ENCODE measurements at places on chromosomes 3 and 15. TPM values are rescaled to one million over a fixed set of nuclear protein-coding genes. Genes with fewer than 3 reads are reported as not detected.

The APEH gene
- 165 TPM for total RNA-seq

DNA sequence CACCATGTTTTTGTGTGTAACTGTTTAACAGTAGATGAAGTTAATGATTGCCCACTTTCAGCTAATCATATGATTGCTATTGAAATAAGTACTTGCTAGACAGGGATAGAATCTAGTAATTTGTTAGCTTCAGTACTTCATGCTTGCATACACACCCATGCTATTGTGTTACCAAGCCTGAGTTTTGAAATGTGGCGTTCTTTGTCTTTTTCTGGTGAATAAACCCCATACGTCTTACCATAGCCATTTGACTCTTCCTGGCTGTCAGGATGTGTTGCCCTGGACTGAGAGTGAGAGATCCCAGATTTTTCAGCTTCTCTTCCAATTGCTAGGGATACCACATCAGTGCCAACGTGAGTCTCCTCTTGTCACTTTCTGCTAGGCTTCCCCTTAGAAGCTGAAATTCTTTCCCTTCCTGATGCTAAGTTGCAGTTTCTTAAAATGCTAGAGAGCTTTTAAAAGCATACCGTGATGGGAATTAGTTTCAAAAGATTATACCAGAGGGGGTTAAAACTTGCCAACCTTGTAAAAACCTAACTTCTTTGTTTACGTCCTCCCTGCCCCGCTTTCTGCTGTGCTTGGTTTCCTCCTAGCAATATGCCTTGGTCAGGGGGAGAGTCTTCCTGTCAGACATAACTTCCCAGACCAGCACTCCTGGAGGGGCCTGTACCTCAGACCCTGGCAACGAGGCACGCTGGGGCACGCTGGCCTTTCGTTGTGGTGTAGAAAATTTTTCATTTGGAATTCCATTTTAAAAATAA is 62.9 kb upstream of the ULK4 start:
- H3K27me3 ChIP-seq = no peaks in the 10 kb centered on the region
- H3K4me3 ChIP-seq = no peak overlapping the region
- H3K27ac ChIP-seq = no peak overlapping the region

The EFCAB12 gene
- total RNA-seq = 1.4 TPM

The OXTR gene
- total RNA-seq = 0.42 TPM

The SAMD7 gene
- total RNA-seq = not detected

DNA sequence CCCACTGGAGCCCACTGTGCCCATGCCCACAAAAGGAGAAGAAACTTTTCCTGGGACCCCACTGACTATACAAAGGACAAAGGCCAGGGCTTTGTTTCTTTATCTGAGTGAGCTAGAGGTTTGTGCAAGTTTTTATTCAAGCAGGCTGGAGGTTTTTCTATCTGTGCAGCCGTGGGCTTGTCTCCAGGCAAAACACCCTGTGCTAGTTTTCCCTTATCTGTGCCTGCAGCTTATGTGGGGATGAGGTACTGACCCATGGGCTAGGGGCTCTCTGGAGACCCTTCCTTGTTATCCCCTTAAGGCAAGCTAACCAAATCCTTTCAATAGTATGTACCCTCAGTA is 545.5 kb downstream of the ZPLD1 start:
- no peak overlapping the region for H3K4me3 ChIP-seq
- DNase-seq = no peak
- no peaks in the 10 kb centered on the region for H3K4me1 ChIP-seq
- no peak overlapping the region for H3K27ac ChIP-seq
- no peaks in the 10 kb centered on the region for H3K27me3 ChIP-seq
- H3K36me3 ChIP-seq = no peaks in the 10 kb centered on the region

- H3K4me1 ChIP-seq = peaks cover 39% of the 10 kb centered on the region
- H3K27ac ChIP-seq = no peak overlapping the region
- H3K27me3 ChIP-seq = no peaks in the 10 kb centered on the region
Observed at GRCh38 chr3:151265866-151266265, 12.5 kb downstream of the P2RY14 start.

DNA sequence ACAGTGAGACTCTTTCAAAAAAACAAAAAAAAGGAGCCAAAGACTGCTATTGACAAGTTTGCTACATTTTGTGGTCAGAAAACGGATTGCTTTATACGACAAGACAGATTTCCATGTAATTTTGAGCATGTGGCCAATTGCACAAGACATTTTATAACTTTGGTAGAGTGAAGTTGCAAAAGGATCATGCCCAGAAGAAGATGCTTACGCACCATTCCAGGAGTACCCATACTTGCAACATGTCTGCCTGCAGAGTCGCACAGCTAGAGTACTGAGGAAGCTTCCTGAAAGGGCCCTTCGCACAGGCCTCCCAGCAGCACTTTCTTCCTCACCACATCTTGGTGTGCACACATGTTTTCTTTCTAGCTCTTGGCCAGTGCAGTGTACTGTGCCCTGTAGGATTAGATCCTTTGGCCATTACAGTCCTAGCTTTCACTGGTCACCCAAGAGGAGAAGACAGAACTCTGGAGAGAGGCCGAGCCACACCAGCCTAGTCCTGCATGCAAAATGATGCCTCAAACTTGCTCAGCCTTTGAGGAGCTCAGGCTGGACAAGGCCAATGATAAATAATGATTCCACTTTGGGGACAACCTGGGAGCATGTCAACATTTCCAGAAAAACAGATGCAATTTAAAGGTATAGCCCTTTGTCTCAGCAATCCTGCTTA is 11.7 kb downstream of the CHDH start:
- no peaks in the 10 kb centered on the region for H3K27me3 ChIP-seq
- H3K36me3 ChIP-seq = no peaks in the 10 kb centered on the region
- H3K4me1 ChIP-seq = no peaks in the 10 kb centered on the region
- DNase-seq = no peak
- no peak overlapping the region for H3K4me3 ChIP-seq

The GOLGA8K gene
- total RNA-seq = 2.0 TPM

DNA sequence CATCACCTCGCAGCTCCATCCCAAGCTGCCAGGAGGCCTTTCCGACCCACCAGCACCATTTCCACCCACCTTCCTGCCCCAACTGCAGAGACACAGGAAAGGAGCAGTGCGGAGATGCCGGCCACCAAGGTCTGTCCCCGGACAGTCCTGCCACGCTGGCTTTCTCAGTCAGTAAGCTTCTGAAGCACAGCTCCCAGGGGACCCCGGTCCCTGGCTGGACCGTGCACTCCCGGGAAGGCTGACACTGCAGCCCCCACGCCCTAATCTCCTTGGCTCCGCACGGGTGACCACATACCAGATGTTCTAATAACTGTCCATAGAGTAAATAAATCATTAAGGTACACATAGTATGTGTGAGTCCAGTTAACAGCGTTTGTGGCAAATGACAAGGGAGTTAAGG is 73.5 kb downstream of the VGLL4 start:
- no peak overlapping the region for H3K4me3 ChIP-seq
- no peaks in the 10 kb centered on the region for H3K27me3 ChIP-seq
- H3K36me3 ChIP-seq = peaks cover 7% of the 10 kb centered on the region
- H3K4me1 ChIP-seq = peaks cover 4% of the 10 kb centered on the region
- no peak for DNase-seq
- H3K27ac ChIP-seq = no peak overlapping the region

GRCh38 chr15:76996526-76997401 is 1.8 kb downstream of the PSTPIP1 start:
- no peak for DNase-seq
- H3K4me1 ChIP-seq = peaks cover 62% of the 10 kb centered on the region
- H3K4me3 ChIP-seq = peak overlapping the region; percentile 95
- peaks cover 25% of the 10 kb centered on the region for H3K36me3 ChIP-seq

The LSAMP gene
- not detected for total RNA-seq

The GOLGA6L9 gene
- total RNA-seq = 4.7 TPM

- DNase-seq = no peak
- H3K36me3 ChIP-seq = no peaks in the 10 kb centered on the region
- no peaks in the 10 kb centered on the region for H3K4me1 ChIP-seq
- no peak overlapping the region for H3K4me3 ChIP-seq
- H3K27me3 ChIP-seq = peaks cover 6% of the 10 kb centered on the region
Observed at GRCh38 chr3:157573281-157573680, 70.1 kb upstream of the VEPH1 start.

- no peaks in the 10 kb centered on the region for H3K36me3 ChIP-seq
- H3K27ac ChIP-seq = no peak overlapping the region
- no peak for DNase-seq
- no peak overlapping the region for H3K4me3 ChIP-seq
Observed at GRCh38 chr3:118666-119065, 77.9 kb upstream of the CHL1 start.

DNA sequence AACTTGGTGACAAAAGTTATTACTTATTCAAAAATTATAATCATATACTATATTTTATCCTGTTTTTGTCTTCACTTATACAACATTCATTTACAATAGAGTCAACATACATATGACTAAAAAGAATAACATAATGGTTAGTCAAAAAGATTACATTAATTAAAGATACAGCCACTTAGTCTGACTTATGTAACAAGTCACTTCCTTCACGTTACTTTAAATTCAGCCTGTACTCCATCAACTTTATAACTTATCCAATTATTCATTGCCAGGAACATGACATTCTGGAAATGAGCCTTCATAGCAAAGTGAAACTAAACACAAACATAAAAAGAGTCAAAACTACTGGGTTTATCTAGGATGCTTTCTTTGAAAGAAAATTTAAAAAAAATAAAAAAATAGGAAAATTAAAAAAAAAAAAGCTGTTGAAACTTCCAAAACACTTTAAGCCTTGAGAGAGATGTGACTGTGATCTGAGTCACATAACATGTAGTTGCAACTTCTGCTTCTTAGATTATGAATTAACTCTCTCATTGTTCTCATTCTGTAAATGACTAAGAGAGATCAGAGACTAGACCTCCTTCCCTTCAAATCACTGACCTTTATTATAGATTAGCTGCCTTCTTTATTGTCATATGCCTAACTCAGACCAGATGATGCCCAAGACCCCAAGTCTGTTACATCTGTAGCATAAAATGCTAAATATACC is 107.8 kb downstream of the MYRIP start:
- H3K4me3 ChIP-seq = no peak overlapping the region
- no peaks in the 10 kb centered on the region for H3K27me3 ChIP-seq
- H3K36me3 ChIP-seq = no peaks in the 10 kb centered on the region
- H3K4me1 ChIP-seq = peaks cover 2% of the 10 kb centered on the region

- no peak overlapping the region for H3K4me3 ChIP-seq
- H3K27ac ChIP-seq = no peak overlapping the region
- peaks cover 20% of the 10 kb centered on the region for H3K36me3 ChIP-seq
- no peak for DNase-seq
- H3K27me3 ChIP-seq = no peaks in the 10 kb centered on the region
- H3K4me1 ChIP-seq = no peaks in the 10 kb centered on the region
Observed at GRCh38 chr3:108623504-108623903, 34.0 kb downstream of the DZIP3 start.

DNA sequence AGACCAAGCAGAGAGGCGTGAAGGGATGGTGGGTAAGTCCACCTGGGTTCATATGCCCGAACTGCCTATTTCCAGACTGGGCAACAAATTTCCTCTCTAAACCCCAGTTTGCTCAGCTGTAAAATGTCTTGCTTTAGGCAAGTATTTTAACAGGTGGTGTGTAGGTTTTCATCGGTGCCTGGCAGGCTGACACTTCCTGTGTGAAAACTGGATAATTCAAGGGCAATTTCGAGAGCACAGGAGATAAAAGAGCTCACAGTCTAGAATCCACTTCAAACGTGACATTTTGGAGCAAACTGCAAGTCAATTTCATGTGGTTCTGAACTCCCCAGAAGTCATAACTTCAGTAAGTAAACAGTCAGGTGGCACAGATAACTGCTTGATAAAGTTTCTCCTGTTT is 112.2 kb downstream of the OXNAD1 start:
- no peaks in the 10 kb centered on the region for H3K27me3 ChIP-seq
- H3K4me1 ChIP-seq = peaks cover 59% of the 10 kb centered on the region
- peaks cover 71% of the 10 kb centered on the region for H3K36me3 ChIP-seq
- no peak for DNase-seq
- peak overlapping the region; percentile 58 for H3K4me3 ChIP-seq

DNA sequence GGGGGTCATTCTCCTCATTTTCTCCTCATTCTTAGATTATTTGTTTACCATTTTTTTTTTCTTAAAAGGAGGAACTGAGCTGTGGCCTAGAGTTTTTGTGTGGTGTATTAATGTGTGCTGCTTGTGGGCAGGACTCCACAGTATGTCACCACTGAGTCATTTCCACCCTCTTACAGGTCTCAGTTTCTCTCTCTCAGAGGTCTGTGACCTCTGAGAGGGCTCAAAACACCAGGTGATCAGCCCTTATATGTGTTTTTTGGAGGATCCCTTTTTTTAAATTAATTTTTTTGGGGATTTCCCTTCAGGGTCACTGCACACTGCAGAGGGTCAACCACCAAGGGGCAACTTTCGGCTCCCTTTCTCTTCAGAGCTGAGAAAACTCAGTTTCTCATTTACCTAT is 166.4 kb downstream of the SUCNR1 start:
- peaks cover 3% of the 10 kb centered on the region for H3K27me3 ChIP-seq
- no peak overlapping the region for H3K27ac ChIP-seq
- H3K4me1 ChIP-seq = no peaks in the 10 kb centered on the region
- H3K4me3 ChIP-seq = no peak overlapping the region
- H3K36me3 ChIP-seq = no peaks in the 10 kb centered on the region
- DNase-seq = no peak

DNA sequence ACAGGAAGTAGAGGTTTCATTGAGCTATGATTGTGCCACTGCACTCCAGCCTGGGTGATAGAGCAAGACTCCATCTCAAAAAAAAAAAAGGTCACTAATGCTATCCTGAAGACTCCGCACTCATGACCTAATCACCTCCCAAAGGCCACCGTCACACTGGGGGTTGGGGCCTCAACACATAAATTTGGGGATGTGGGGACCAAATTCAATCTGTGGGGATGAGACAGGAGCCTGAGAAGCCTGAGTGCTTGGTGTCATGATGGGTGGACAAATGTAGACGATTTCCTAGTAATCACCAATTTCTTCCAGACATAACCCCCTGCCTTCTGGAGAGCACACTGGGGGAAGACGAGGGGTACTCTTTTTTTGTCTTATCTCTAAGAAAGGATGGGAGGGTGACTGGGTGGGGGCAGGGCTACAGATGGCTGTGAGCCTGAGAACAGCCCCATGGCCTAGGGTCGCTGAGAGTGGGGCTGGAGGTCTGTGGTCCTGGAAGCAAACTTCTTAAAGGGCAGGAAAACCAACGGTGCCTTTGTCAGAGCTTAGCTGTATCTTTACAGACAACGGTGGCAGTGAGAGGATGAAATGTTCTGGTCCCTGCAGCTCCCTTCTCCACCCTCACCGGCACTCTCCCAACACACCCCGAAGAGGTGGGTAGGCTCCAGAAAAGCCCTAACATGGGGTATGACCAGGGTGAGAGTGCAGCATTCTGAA is 16.6 kb upstream of the KLF13 start:
- DNase-seq = no peak
- H3K27ac ChIP-seq = no peak overlapping the region
- peaks cover 19% of the 10 kb centered on the region for H3K27me3 ChIP-seq
- no peak overlapping the region for H3K4me3 ChIP-seq

DNA sequence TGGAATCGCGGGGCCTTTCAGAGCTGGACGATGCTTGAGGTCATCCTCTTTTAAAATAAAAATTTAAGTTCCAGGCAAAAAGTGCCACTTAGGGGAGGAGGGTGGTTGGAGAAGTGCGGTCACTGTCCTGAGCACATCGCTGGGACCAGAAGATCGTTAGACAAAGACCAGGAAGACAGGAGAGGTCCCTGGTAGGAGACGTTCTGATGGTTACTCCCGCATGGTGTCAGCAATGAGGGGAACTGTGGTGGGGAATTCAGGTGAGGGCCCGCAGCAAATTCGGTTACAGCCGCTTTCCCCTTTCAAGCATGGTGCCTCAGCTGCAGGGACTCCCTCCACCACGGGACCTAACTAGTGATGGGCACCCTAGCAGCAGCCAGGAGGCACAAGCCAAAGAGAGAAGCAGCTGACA is 1.0 kb upstream of the ISY1 start:
- H3K36me3 ChIP-seq = peaks cover 14% of the 10 kb centered on the region
- peak overlapping the region; percentile 95 for H3K27ac ChIP-seq
- peak; percentile 47 for DNase-seq
- no peaks in the 10 kb centered on the region for H3K27me3 ChIP-seq
- H3K4me1 ChIP-seq = peaks cover 29% of the 10 kb centered on the region
- H3K4me3 ChIP-seq = peak overlapping the region; percentile 93

All from activated naive CD8-positive, alpha-beta T cell treated with anti-CD3 and anti-CD28 coated beads, Interleukin-2, amount 10 ng/mL, durations not matched to agents 7 days and 5 days (primary cell).